ENCODE measurements at places on chromosomes 7 and 10. TPM values are rescaled to one million over a fixed set of nuclear protein-coding genes. Genes with fewer than 3 reads are reported as not detected.
A peak's percentile ranks its signal among the peaks of the same experiment; 100 is the strongest.

Gene GIMAP2
- total RNA-seq, result 10.7 TPM

Gene POP7
- 25.8 TPM for total RNA-seq

Gene SMNDC1
- total RNA-seq, result 13.4 TPM

Gene SAP25
- 0.98 TPM for total RNA-seq

Gene VWA2
- 18.7 TPM for total RNA-seq

Gene AKR1C2
- total RNA-seq, result 25.9 TPM

Gene SORBS1
- total RNA-seq, result 200 TPM

Gene ANKRD22
- total RNA-seq, result 1.6 TPM

Gene HYAL4
- total RNA-seq, result 0.15 TPM

Gene ACSM6
- total RNA-seq, result not detected

Gene NME8
- total RNA-seq, result not detected

DNA sequence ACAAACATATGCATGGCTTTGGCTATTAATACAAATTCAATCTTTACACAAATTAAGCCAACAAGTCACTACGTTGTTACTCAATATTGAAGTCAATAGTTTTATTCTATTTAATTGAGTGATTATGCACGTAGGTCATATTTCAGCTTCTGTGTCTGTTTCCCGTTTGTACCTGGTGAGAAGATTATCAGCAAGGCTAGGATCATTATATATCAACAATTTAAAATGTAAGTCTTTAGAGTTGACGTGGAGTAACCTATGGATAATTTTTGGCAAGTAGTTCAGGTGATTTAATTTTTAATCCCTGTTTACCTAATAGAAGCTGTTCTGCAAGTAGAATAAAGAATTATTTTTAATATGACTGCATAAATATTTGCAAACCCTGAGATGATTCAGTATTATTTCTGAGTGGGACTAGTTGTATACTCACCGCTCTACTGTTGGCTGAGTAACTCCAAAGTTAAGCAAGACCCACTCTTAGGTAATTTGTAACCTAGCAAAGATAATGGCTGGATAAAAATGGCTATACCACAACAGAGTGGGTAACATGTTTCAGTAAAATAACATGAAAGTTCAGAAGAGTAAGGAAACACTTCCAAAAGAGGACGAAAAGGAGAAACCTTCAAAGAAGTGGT lies 161.0 kb downstream of the HGF start:
- H3K4me3 ChIP-seq, result no peak overlapping the region
- H3K27me3 ChIP-seq, result no peaks in the 10 kb centered on the region
- H3K27ac ChIP-seq, result no peak overlapping the region
- DNase-seq, result no peak
- no peaks in the 10 kb centered on the region for H3K36me3 ChIP-seq

- H3K4me1 ChIP-seq, result no peaks in the 10 kb centered on the region
- H3K36me3 ChIP-seq, result no peaks in the 10 kb centered on the region
- no peak for DNase-seq
These were observed 142.7 kb downstream of the CCDC71L start for GRCh38 chr7:106518239-106518638.

GRCh38 chr7:152668975-152669374 lies 7.0 kb downstream of the XRCC2 start:
- DNase-seq, result no peak
- H3K4me1 ChIP-seq, result no peaks in the 10 kb centered on the region
- no peaks in the 10 kb centered on the region for H3K27me3 ChIP-seq
- H3K27ac ChIP-seq, result no peak overlapping the region
- no peaks in the 10 kb centered on the region for H3K36me3 ChIP-seq
- no peak overlapping the region for H3K4me3 ChIP-seq

DNA sequence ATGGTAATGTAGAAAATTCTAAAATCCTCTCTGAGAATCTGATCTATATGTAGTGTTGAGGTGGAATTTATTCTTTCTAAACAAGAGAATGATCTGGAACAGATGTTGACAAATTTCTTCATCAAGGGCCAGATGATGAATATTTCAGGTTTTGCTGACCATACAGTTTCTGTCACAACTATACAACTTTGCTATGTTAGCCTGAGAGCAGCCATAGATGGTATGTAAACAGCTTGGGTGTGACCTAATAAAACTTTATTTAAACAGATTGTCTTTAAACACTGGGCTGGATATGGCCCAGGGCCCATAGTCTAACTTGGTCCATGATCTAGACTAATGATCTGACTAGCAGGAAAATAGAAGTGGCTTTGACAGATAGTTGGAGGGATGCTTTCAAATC lies 213.6 kb upstream of the CELF2 start:
- H3K36me3 ChIP-seq, result no peaks in the 10 kb centered on the region
- H3K27me3 ChIP-seq, result no peaks in the 10 kb centered on the region
- no peak overlapping the region for H3K27ac ChIP-seq
- H3K4me1 ChIP-seq, result no peaks in the 10 kb centered on the region

- no peak for DNase-seq
- no peaks in the 10 kb centered on the region for H3K36me3 ChIP-seq
- H3K4me3 ChIP-seq, result no peak overlapping the region
- no peak overlapping the region for H3K27ac ChIP-seq
These were observed 20.7 kb upstream of the SPOCK2 start for GRCh38 chr10:72108830-72109635.

DNA sequence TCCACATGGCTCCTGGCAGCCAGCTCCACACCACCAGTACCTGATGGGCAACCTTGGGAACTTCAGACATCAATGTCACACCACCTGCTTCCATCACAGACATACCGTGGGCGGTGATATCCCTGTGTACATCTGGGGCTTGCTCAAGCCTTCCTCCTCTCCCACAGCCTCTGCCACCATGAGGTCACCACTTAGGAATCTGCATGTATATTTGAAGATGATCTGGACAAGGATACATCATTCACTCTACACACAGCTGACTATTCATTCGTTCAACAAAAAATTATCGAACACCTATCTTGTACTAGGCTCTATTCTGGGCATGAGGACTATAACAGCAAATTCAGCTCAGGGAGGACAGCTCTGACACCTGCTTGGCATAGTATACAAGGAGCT lies 6.8 kb downstream of the DLG5 start:
- H3K27me3 ChIP-seq, result no peaks in the 10 kb centered on the region
- no peak for DNase-seq
- H3K27ac ChIP-seq, result peak overlapping the region; percentile 73
- no peaks in the 10 kb centered on the region for H3K36me3 ChIP-seq

GRCh38 chr7:26681819-26682418 lies 182.5 kb downstream of the SKAP2 start:
- no peak for DNase-seq
- no peak overlapping the region for H3K4me3 ChIP-seq
- H3K27me3 ChIP-seq, result no peaks in the 10 kb centered on the region
- no peaks in the 10 kb centered on the region for H3K4me1 ChIP-seq

GRCh38 chr7:5635006-5635405 lies 146.5 kb downstream of the RNF216 start:
- DNase-seq, result no peak
- H3K4me3 ChIP-seq, result no peak overlapping the region
- no peaks in the 10 kb centered on the region for H3K36me3 ChIP-seq
- no peaks in the 10 kb centered on the region for H3K27me3 ChIP-seq
- H3K4me1 ChIP-seq, result peaks cover 22% of the 10 kb centered on the region
- H3K27ac ChIP-seq, result peak overlapping the region; percentile 62

- no peak overlapping the region for H3K27ac ChIP-seq
- no peaks in the 10 kb centered on the region for H3K4me1 ChIP-seq
- no peaks in the 10 kb centered on the region for H3K27me3 ChIP-seq
- DNase-seq, result no peak
- H3K4me3 ChIP-seq, result no peak overlapping the region
These were observed 97.6 kb downstream of the CUX1 start for GRCh38 chr7:101915000-101915399.

- DNase-seq, result peak; percentile 7
- no peaks in the 10 kb centered on the region for H3K27me3 ChIP-seq
- no peak overlapping the region for H3K4me3 ChIP-seq
- no peak overlapping the region for H3K27ac ChIP-seq
These were observed 55.7 kb upstream of the ANTXRL start for GRCh38 chr10:46231087-46231486.

DNA sequence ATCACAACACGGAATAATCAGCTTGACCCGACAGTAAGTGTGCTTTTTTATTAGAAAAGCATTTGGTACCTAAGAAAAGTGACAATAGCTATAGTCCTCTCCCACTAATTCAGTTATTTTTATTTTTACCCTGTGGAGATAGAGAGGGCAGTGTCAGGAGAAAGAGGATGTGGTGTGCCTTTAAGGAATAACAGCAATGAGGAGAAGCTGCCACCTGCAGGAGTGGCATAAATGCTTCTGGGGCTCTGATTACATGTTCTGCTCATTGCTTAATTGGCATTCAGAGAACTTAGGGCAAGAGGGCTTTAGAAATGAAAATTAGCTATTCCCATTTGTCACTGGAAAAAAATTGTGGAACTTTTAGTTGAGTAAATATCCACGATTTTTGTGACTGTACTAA lies 60.1 kb downstream of the DENND11 start:
- no peaks in the 10 kb centered on the region for H3K4me1 ChIP-seq
- H3K4me3 ChIP-seq, result no peak overlapping the region
- no peak for DNase-seq
- no peaks in the 10 kb centered on the region for H3K27me3 ChIP-seq

- no peaks in the 10 kb centered on the region for H3K27me3 ChIP-seq
- H3K4me1 ChIP-seq, result no peaks in the 10 kb centered on the region
- no peak for DNase-seq
- H3K36me3 ChIP-seq, result no peaks in the 10 kb centered on the region
- H3K27ac ChIP-seq, result peak overlapping the region; percentile 71
These were observed 49.0 kb upstream of the STK17A start for GRCh38 chr7:43533801-43534479.

DNA sequence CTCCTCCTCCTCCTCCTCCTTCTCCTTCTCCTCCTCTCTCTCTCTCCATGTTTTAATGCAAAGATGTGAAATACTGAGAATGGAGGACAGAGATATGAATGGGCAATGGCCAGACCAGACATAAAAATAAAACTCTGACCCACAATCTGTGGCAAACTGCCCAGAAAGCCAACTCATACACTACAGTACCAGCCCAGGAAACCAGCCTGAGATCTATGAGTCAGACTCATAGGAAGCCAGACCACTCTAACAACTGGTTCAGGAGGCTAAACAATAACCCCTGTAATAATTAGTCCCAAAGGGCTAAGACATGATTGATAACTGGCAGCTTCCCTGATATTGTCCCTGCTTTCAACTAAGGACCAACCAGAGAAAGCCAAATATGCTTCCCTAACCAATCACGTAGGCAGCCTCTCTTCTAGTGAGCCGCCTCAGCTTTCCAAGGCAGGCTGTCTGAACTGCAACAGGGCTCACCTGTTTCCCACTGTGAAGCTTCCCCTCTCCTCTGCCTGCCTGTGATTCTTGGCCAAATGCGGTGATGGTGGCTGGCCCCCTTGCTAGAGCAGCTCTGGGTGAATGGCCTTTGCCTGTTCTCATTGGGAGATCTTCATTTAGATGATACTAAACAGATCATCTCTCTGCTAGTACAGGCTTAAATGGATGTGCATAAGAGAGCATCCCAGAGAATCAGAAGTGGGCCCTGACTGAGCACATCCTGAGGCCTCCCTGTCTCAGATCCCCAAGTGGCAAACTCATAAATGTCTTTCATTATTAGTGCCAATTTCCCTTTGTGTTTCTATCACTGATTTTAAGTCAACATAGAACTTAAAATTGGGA lies 817.6 kb downstream of the TNS3 start:
- H3K4me3 ChIP-seq, result no peak overlapping the region
- no peak for DNase-seq
- peak overlapping the region; percentile 40 for H3K27ac ChIP-seq
- no peaks in the 10 kb centered on the region for H3K36me3 ChIP-seq
- no peaks in the 10 kb centered on the region for H3K4me1 ChIP-seq

DNA sequence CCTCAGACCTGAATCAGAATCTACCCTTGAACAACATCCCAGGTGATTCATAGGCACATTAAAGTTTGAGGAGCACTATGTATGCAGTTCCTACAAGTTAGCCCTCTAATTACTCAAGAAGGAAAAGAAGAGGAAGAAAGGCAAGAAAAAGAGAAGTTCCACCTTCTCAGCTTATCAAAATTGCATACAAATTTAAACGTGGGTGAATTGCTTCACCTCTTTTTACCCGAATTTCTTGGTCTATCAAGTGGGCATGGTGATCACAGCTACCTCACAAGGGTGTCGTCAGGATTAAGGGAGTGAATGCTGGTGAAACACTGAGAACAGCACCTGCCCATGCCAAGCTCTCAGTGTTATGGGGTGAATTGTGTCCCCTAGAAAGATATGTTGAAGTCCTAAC lies 43.8 kb upstream of the PAPSS2 start:
- no peaks in the 10 kb centered on the region for H3K27me3 ChIP-seq
- no peaks in the 10 kb centered on the region for H3K36me3 ChIP-seq
- H3K4me1 ChIP-seq, result no peaks in the 10 kb centered on the region
- H3K4me3 ChIP-seq, result no peak overlapping the region

DNA sequence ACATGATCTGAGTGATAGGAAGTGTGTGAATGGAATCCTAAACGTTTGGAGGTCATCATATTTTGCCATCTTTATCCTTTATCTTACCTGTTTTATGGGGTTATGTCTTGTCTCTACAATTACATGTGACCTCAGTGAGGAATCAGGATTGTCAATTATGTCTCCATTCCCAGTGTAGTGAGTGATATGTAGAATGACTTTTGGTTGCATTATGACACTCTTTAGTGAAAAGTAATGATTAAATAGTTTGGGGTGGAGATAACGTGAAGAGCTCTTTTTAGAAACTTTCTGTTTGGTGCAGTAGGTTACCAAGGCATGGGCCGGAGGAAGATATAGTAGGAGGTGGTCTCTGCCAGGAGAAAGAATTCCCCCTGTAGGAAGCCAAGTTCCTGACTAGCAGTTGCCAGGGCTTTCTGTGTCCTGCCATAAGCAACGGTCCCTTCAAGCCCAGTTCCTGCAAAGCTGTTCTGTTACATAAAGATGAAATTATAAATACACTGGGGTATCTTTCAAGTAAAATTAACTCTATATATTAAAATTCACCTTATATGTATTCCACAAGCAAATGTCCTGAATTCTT lies 228.2 kb downstream of the NSUN6 start:
- H3K4me3 ChIP-seq, result no peak overlapping the region
- no peak for DNase-seq
- no peaks in the 10 kb centered on the region for H3K4me1 ChIP-seq
- H3K36me3 ChIP-seq, result no peaks in the 10 kb centered on the region
- no peak overlapping the region for H3K27ac ChIP-seq

- no peak overlapping the region for H3K4me3 ChIP-seq
- no peaks in the 10 kb centered on the region for H3K4me1 ChIP-seq
- no peak for DNase-seq
- no peak overlapping the region for H3K27ac ChIP-seq
- H3K36me3 ChIP-seq, result no peaks in the 10 kb centered on the region
- no peaks in the 10 kb centered on the region for H3K27me3 ChIP-seq
These were observed 17.8 kb upstream of the GSAP start for GRCh38 chr7:77433901-77434300.

Data from breast epithelium (tissue), 4 donors.